Astrocyte of the cerebellum (primary cell): ENCODE measurements at places on chromosomes 7 and 10.

DNA sequence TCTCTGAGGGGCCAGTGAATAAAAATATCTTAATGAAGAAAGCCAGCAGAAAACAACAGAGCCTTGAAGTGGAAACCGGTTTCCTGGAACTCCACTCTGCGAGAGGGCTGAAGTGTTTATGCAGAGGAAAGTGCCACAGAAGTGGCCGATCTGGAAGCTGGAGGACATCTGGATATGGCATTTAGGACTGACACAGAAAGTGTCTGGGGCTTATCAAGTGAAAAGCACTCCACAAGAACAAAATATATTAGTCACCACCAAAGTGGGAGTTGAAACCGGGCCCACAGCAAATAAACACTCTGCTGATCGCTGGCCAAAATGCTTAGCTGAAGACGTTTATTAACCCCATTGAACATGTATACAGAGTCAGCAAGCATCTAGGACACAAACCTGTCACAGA, 7.8 kb downstream of the NOD1 start:
- no peak for DNase-seq

DNA sequence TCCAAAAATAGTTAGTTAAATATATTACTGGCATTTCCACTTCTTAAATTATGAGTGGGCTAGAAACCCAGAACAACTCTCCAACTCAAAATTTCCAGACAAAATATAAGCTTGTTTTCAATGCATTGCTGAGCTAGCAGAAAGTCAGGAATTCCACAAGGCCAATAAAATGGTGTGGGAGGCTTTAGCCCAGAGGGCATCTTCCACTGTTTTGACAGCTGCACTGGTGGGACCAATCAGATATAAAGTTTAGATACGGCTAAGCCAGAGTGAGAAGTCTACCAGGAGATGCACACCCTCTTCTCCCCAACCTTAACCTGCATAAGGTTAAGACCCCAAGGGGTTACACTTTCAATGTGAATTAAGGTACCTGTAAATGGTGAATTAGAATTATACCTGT, 76.6 kb downstream of the AMPH start:
- DNase-seq: no peak

DNA sequence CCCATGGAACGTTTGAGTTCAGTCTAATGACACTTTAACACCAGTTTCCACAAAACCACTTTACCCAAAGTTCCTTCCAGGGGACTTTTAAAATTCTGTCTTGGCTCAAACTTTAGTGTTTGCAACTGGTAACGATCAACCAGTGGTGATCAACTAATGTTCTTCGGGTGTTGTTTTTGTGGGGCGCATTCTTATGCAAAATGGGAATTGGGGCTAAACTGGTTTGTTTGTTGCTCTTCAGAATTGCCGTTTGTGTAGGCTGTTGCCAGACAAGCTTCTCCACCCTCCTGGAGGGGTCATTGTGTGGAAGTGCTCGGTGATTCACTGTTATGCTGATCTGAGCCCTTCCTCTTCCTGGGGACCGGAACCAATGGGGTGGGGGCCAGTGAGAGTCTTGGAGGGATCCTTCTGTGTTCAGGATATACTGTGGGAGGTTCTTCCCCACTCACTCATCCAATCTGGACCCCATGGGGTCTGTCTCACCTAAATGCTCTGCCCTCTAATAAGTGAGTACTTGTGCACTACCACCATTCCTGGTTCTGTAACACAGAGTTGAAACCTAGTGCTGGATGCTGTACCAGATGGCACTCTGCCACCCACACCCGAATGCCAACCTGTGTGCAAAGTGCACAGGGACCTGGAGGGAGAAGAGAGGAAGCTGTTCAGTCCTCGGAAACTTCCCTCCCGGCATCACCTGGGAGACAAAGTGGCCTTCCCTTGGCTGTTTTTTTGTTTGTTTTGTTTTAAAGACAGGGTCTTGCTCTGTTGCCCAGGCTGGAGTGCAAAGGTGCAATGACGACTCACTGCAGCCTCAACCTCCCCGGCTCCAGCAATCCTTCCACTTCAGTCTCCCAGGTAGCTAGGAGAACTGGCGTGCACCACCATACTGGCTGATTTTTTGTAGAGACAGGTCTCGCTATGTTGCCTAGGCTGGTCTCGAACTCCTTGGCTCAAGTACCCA, 2.1 kb downstream of the NFE2L3 start:
- no peak for DNase-seq

DNA sequence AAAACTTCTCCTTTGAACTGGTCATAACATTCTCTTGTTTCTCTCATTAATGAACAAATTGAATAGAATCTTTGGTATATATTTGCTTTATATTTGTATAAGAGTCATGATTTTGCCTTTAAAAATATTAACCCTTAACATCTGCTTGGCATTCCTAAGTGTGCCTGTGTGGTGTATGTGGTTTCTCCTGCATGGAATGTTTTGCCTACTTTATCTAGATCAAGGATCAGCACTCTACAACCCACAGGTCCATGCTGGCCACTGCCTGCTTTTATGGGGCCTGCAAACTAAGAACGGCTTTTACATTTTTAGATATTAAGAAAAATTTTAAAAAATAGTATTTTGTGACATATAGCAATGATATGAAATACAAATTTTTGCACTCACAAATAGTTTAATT, 4.3 kb upstream of the LAMB4 start:
- no peak for DNase-seq

DNA sequence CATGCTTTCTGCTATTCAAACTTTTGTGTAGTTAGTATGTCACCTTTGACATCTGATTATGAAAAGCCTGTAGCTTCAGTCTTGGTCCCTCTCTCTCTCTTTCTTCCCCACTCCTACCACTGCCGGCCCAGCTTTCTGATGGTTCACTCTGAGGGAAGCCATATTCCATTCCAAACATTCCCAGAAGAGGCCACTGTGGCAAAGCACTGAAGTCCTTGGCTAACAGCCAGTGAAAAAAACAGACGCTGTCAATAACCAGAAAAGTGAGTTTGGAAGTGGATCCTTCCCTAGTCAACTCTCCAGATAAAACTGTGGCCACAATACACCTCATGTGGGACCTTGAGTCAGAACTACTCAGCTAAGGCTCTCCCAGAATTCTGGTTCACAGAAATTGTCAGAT, 950.7 kb upstream of the PHF14 start:
- no peak for DNase-seq

GRCh38 chr10:74029943-74030342, 32.0 kb downstream of the VCL start:
- DNase-seq: no peak
